ENCODE measurements at places on chromosomes 16 and 17.

DNA sequence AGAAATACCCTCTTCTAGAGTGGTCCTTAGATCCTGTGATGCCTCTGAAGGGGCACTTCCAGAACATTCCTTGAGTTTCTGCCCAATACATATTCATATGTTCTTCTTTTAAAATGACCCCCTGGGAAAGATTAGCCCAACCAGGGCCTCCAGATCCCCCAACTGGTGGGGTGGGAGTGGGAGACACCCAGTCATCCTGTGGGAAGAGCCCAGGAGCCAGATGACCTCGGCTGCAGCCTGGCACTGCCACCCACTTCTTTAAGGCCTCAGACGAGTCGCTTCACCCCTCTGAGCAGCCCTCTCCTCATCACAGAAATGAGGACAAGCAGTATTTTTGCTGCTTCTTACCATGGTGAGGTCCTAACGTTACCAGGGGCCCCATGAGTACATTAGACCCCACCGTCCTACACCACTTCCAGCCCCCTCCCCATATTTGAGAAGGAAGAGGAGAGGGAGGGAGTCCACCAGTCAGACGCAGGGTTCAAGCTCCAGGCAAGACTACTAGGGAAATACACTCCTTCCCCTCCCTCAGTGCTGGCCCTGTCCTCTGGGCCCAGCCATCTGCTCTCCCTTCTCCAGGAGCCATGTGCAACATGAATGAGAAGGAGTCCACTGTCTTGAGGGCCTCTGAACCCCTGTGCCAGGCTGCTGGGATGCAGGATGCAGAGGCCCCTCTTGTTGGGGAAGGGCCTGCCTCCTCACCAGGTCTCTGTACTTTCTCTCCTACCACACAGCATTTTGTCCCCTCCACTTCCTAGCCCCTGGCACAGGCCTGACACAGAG, 11.8 kb downstream of the MPO start:
- no peak overlapping the region for H3K4me3 ChIP-seq
- no peaks in the 10 kb centered on the region for H3K36me3 ChIP-seq
- H3K27me3 ChIP-seq, result no peaks in the 10 kb centered on the region
- no peak for DNase-seq
- no peaks in the 10 kb centered on the region for H3K4me1 ChIP-seq

GRCh38 chr16:29702269-29702668, 23.3 kb downstream of the QPRT start:
- no peak overlapping the region for H3K27ac ChIP-seq
- H3K4me1 ChIP-seq, result no peaks in the 10 kb centered on the region
- no peaks in the 10 kb centered on the region for H3K36me3 ChIP-seq
- H3K27me3 ChIP-seq, result no peaks in the 10 kb centered on the region

DNA sequence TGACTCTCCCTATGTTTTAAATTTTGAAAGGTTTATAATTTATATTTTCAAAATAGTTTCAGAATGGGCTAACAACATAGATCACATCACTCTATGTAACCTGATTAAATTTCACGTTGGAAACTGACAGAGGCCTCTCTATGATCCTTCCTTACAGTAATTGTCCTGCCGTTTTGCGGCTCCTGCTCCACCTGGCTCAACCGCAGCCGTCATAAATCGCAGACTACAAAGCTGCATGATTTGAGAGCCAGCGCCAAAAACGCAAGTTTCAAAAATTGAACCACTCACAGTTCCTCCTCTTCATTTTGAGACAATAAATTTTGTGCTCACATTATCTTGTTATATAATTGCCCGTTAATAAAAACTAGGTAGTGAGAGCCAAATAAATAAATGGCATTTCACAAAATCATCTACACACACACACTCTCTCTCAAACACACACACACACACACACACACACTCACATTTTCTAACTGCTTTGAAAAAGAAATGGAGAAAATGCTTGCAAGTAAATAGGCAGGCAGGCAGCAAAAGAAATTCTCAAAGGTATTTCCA, 263.1 kb upstream of the PSMD7 start:
- no peaks in the 10 kb centered on the region for H3K4me1 ChIP-seq
- H3K4me3 ChIP-seq, result no peak overlapping the region
- no peak for DNase-seq
- no peaks in the 10 kb centered on the region for H3K36me3 ChIP-seq
- no peak overlapping the region for H3K27ac ChIP-seq

DNA sequence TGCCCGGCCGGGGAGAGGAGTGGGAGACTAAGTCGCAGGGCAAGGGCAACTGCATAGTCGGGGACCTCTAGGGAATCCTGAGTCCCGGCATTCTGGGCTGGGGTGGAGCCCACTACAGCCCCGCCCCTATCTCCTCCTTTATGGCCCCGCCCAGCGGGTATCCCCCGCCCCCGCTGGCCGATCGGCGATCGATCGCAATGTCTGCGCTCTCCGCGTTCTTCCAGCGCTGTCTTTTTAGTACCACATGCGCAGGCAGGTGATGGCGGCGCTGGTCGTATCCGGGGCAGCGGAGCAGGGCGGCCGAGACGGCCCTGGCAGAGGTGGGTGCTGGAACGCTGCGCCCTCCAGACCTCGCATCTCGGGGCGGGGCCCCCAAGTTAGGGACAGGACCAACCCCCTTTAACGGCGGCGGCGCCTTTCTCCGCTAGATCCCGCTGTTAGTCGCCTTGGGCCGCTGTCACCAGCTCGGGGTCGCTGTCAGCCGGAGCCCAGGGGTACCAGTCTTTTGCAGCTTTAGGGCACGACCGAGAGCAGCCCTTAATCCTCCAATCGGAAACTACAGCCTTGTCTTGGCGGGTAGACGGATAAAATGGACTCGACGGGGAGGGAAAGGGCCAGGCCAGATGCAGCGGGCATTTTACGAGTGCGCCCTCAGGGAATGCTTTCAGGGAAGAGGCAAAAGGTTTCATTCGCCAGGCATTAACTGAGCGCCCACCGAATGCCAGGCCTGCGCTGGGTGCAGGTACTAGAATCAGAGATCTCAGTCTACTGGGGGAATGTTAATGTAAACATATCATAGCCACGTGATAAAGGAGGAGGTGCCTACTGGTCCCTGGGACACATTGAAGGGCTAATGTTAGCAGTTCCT, at the start of gene DPH1:
TSS of gene DPH1 (plus strand) at position 243 of the 868 bp plus-strand sequence. CDS start at position 260, 17 bp downstream.
- peaks cover 44% of the 10 kb centered on the region for H3K27me3 ChIP-seq
- H3K27ac ChIP-seq, result peak within 1 kb of the TSS; percentile 72
- H3K4me3 ChIP-seq, result peak within 1 kb of the TSS; percentile 96
- DNase-seq, result peak; percentile 86
- H3K4me1 ChIP-seq, result peaks cover 39% of the 10 kb centered on the region
- H3K36me3 ChIP-seq, result no peaks in the 10 kb centered on the region

DNA sequence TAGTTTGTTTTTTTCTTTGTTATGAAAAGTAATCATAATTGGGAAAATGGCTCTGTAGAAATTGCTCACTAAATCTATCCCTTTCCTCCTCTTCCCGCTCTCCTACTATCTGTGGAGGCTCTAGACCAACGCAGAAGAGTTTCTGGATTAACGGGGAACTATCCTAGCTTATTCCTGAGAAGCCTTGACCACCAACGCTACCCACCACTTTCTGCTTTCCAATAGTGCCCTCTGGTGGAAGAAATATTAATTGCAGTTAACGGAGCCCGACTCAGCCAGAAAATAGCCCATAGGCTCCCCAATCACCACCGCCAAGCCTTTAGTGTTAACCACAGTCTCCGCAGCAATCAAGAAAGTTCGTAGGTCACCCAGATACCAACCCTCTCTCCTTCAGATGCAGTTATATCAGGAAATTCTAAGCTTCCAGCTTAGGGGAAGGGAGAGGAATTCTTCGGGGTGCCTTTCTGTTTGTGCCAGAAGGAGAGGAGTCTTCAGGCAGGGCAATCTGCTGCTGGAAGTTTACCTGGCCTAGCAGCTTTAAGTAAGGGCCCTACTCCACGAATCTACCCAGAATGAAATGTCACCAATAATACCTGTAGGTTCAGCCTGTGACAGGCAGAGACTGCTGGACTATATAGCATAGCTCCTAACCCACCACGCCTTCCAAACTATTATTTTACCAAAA, 23.0 kb upstream of the NSRP1 start:
- H3K4me1 ChIP-seq, result peaks cover 5% of the 10 kb centered on the region
- no peak overlapping the region for H3K4me3 ChIP-seq
- no peaks in the 10 kb centered on the region for H3K36me3 ChIP-seq
- no peak overlapping the region for H3K27ac ChIP-seq
- H3K27me3 ChIP-seq, result no peaks in the 10 kb centered on the region

GRCh38 chr17:50904518-50905459, 38.6 kb upstream of the TOB1 start:
- H3K36me3 ChIP-seq, result no peaks in the 10 kb centered on the region
- DNase-seq, result peak; percentile 97
- H3K4me3 ChIP-seq, result no peak overlapping the region
- H3K27me3 ChIP-seq, result no peaks in the 10 kb centered on the region
- H3K27ac ChIP-seq, result peak overlapping the region; percentile 92

DNA sequence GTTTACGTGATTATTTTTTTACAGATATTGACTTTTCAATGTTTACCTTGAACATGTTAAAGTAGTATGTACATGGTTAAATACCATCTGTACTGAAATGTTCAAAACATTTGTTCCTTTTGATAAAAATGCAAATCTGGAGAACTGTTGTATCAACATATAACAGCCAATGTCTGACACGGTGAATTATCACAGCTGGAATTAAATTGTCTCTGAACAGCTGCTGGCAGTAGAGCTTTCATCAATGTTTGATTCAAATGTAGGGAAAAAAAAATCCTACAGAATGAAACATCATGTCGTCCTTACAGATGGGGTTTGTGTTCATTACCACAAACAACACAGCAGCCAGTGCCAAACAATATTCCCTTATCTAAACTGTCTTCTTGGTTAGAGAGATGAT, 79.9 kb downstream of the TOX3 start:
- H3K4me1 ChIP-seq, result no peaks in the 10 kb centered on the region
- no peak overlapping the region for H3K27ac ChIP-seq

GRCh38 chr17:37405955-37406634, 541 bp downstream of the ACACA start:
- H3K4me1 ChIP-seq, result no peaks in the 10 kb centered on the region
- peak overlapping the region; percentile 84 for H3K27ac ChIP-seq
- H3K27me3 ChIP-seq, result no peaks in the 10 kb centered on the region
- DNase-seq, result no peak
- H3K4me3 ChIP-seq, result peak overlapping the region; percentile 82
- peaks cover 2% of the 10 kb centered on the region for H3K36me3 ChIP-seq

Data from tibial artery (tissue), 4 donors.